ENCODE measurements at places on chromosomes 1 and 21. TPM values are rescaled to one million over a fixed set of nuclear protein-coding genes. Genes with fewer than 3 reads are reported as not detected.
A peak's percentile ranks its signal among the peaks of the same experiment; 100 is the strongest.

DNA sequence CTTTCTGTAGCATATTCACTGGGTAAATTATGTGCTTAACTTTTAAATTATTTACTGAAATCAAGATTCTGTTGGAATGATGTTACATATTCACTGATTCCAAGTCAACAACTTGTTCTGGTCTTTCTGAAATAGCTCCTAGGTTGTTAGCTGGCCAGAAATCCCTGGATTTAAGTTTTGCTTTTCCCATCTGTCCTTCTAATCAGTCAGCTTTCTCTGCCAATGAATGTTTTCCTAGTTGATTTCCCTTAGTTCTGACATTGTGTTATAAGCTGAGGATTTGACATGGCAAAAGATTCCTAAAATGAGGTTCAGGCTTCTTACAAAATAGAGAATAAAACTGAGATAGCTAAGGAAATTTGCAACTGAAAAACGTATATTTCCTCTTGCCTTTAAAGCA lies 1479.6 kb downstream of the MRPL39 start:
- DNase-seq, result no peak

GRCh38 chr1:231708394-231708793 lies 81.8 kb downstream of the DISC1 start:
- DNase-seq, result no peak

DNA sequence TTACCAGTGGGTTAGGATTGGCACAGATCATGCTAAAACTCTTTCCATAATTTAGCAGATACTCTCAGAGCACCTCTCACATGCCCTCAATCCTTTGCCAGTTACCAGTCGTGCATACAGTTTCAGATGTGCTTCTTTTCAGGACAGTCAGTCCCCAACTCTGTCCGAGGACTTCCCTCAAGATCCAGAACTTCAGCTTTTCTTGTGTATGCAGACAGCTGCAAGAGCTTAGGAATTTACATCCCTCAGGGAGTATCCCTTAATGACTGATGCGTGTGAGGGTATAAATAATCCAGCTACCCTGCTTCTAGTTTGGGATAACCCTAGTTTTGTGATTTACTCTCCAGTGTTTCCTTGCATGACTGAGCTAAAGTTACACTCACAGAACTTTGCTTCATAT lies 393.0 kb upstream of the PLXNA2 start:
- peak; percentile 16 for DNase-seq

DNA sequence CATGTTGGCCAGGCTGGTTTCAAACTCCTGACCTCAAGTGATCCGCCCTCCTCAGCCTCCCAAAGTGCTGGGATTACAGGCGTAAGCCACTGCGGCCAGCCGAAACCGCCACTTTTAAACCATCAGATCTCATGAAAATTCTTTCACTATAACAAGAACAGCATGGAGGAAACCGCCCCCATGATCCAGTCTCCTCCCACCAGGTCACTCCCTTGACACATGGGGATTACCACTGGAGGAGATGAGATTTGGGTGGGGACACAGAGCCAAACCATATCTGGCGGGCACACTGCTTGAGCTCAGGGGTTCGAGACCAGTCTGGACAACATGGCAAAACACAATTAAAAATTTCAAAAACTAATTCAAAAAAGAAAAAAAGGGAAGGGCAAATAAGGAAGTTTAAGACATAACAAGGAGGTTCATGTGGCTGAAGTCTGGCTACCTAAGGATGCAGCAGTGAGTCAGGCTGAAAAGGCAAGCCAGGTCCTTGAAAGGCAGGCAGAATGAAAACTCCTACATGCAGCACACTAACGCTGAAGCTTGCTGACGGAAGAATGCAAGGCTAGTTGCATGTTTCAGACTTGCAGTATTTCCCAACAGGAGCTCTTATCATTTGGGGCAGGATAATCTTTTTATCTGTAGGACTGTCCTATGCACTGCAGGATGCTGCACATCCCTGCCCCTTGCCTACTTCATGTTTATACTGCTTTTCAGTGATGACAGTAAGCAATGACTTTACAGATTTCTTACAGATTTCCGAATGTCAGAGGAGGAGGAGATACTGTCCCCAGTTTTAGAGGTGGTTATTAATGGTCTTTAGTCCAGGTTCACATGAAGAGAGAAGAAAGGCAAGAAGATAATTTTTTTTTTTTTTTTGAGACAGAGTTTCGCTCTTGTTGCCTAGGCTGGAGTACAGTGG lies 49.3 kb downstream of the FBXO42 start:
- no peak for DNase-seq

GRCh38 chr1:188425687-188426086 lies 1596.9 kb downstream of the PLA2G4A start:
- no peak for DNase-seq

The MNDA gene
- total RNA-seq, result not detected

GRCh38 chr1:209150114-209150513 lies 433.4 kb upstream of the CAMK1G start:
- DNase-seq, result peak; percentile 81

The DMBX1 gene
- total RNA-seq, result not detected

GRCh38 chr1:18714404-18715175 lies 83.9 kb downstream of the PAX7 start:
- DNase-seq, result no peak

GRCh38 chr1:42034426-42034825 lies 115.7 kb upstream of the HIVEP3 start:
- no peak for DNase-seq

GRCh38 chr1:10796029-10796944 lies at the start of gene CASZ1:
TSS of gene CASZ1 (minus strand) at chr1:10796646. CDS start at chr1:10693889, 102,757 bp downstream.
- DNase-seq, result peak; percentile 91

GRCh38 chr1:159144571-159144970 lies 26.8 kb upstream of the CADM3 start:
- no peak for DNase-seq

- no peak for DNase-seq
Observed at GRCh38 chr1:87136607-87137341, 191.9 kb upstream of the LMO4 start.

The SMIM1 gene
- total RNA-seq, result not detected

The PTGFR gene
- total RNA-seq, result 18.5 TPM

- DNase-seq, result no peak
Observed at GRCh38 chr1:198363625-198364151, 176.8 kb downstream of the ATP6V1G3 start.

- DNase-seq, result no peak
Observed at GRCh38 chr1:184644771-184645170, 109.9 kb downstream of the EDEM3 start.

DNA sequence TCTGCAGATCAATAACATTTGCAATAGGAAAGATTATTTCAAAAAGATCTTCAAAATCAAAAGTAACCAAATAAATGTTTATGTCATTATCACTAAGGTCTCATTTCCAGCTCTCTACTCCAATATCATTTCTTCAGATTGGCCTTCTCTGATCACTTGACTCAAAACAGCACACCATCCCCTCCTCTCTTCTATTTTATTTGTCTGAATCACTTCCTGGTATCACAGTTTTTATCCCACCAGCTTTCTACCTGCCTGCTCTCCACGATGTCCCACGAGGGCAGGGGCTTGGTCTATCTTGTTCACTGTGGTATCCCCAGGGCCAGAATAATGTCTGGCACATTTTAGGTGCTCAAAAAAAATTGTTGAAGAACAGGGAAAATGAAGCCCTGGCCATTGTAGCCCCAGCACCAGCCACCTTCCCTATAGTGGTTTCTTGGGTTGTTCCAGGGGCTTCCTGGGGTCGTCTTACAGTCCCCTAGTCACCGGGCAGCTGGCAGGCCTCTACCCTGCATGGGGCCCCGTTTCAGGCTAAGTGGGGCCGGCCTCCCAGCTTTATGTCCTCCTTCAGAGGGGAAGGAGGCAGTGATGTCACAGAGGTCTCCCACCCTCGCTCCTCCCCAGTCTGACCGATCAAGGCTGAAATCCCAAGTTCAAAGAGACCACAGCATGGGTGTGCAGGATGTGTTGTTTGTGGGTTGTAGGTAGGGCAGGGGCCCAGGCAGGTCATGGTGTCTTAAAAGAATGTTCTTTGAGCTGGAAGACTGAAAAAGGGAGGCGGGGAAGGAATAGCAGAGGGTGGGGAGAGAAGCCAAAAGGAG lies 3.5 kb upstream of the PADI1 start:
- no peak for DNase-seq

DNA sequence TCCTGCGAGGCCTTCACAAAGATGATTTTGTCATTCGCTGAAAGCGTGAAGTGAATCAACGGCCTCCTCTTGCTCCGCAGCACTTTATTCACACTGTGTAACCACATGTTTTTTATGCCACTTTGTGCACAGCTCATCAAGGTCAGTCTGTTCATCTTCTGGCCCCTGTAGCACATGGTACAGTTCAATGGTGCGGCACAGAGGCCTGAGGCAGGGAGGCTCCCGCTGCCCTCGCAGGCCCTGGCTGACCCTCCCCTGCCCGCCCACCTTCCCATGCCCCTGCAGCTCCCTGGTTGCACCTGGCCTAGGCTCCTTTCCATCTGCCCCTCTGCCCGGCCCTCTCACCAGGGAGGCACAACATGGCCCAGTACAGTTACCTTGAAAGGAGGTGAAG lies 87.5 kb downstream of the CD247 start:
- DNase-seq, result no peak

The CD2 gene
- not detected for total RNA-seq

GRCh38 chr1:27547220-27548116 lies 56.5 kb downstream of the AHDC1 start:
- DNase-seq, result no peak

GRCh38 chr1:118992237-118992825 lies 4.2 kb upstream of the TBX15 start:
- DNase-seq, result no peak

GRCh38 chr1:208007938-208008342 lies 97.0 kb upstream of the CD34 start:
- peak; percentile 27 for DNase-seq

The F5 gene
- total RNA-seq, result not detected

GRCh38 chr1:25174730-25175612 lies 57.3 kb downstream of the SYF2 start:
- DNase-seq, result no peak

DNA sequence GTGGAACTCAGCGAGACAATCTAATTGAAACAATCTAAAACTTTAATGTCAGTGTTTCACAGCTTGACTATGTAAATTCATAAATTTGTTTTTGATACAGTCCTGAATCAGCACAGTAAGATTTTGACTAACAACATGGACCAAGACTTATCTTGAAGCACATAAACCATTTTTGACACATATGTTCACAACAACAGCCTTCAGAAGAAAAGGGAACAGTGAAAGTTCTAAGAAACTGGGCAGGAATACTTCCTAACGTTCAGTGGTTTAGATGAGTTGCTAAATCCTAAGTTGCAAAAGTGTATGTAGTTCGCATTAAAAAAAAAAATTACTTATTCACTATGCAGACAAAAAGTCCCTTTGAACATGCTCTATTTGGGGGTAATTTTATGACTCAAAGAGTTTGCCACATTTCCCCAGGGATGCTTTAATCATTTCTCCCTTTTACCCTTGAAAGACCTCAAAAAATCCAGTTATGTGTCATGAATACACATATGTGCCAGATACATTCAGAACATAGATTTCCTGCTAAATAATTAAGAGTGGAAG lies 120.2 kb downstream of the MRPL39 start:
- no peak for DNase-seq

GRCh38 chr1:30768830-30769718 lies 11.5 kb upstream of the LAPTM5 start:
- no peak for DNase-seq

The TMEM125 gene
- not detected for total RNA-seq

DNA sequence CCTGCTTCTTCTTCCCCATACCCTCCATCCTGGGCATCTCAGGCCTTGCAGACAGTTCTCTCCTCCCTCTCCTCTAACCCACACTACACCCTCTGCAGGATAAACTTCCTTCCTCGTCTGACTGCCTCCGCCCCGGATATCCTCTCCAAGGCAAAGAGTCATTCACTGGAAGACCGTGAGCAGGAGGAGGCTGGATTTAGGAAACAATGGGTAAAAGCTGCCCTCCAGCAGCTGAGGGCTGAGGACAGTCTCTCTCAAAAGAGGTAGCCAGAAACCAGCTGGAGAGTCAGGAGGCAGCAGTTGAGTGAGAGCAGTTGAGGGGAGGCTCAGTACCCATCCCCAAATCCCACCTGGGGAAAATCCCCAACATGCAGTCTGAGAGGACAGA lies 1.4 kb downstream of the CSRP1 start:
- DNase-seq, result peak; percentile 47

GRCh38 chr1:8439015-8439702 lies 121.2 kb downstream of the SLC45A1 start:
- peak; percentile 93 for DNase-seq

- peak; percentile 76 for DNase-seq
Observed at GRCh38 chr1:151510957-151511635, at the start of gene CGN. TSS of gene CGN (plus strand) at chr1:151511387. CDS start at chr1:151518520, 7,133 bp downstream.

GRCh38 chr1:168312718-168313604 lies 32.3 kb downstream of the TBX19 start:
- DNase-seq, result no peak

- DNase-seq, result no peak
Observed at GRCh38 chr1:234281826-234282489, 91.3 kb upstream of the COA6 start.

The HAO2 gene
- total RNA-seq, result not detected

DNA sequence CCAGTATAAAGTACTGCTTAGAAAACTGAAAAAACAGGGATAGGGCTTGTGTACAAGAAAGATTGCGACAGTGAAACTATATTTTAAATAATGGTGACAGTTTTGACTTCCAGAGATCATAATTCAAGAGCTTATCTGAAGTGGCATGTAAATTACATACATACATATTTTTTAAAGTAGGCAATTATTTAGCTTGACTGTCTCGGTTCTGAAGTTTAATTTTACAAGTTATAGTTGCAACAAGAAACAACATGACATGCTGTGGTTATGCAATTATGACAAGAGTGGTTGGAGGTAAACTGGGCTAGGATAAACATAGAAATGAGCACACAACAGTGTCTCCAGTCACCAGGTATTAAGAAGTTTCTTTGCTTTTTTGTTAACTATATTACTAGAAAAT lies 4.1 kb downstream of the C1orf21 start:
- DNase-seq, result no peak

DNA sequence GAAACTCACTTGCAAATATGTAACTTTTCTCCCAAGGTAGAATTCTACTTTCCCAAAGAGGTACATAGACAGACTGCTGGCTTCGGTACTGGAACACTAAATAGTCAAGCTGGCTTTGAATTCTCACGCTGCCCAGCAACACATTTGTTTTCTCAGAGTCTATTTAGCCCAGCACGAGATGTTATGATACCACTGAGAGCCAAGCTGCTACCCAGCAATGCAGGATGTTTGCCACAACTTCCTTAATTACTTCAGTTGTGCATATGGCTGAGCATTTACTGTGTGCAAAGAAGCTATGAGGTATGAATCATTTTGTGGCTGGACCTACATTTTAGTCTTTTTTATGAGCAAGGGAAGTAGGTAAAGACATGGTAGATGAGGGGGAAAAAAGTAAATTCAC lies 793.2 kb downstream of the PLA2G4A start:
- DNase-seq, result peak; percentile 59
